Activated naive CD4-positive, alpha-beta T cell (primary cell): ENCODE measurements at places on chromosomes 3 and 15.

DNA sequence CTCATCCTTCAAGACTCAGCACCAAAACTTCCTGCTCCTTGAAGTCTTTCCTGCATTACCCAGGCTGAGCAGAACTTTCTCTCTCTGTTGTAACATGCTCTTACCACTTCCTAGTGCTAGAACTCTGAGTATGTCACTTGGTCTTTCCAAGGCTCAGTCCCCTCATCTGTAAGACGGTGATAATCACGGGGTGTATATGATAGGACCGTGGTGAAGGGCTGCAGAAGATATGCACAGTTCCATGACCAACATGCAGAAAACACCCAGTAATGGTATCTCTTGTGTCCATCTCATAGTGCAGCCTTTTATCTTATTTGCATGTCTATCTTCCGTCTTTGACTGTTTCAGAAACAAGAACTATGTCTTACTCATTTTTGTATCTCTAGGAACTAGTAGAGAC is 154.5 kb downstream of the ZNF621 start:
- DNase-seq: no peak

GRCh38 chr3:159366476-159366875 is 564.6 kb downstream of the MFSD1 start:
- no peak for DNase-seq

- DNase-seq: peak; percentile 38
Measured at GRCh38 chr3:8970971-8971589, 7.8 kb upstream of the RAD18 start.

- no peak for DNase-seq
Measured at GRCh38 chr3:138774529-138775253, 60.0 kb downstream of the PIK3CB start.

GRCh38 chr3:172065967-172066762 is 26.8 kb downstream of the FNDC3B start:
- no peak for DNase-seq

- no peak for DNase-seq
Measured at GRCh38 chr15:47502041-47502440, 215.3 kb upstream of the SEMA6D start.

- DNase-seq: no peak
Measured at GRCh38 chr3:114299421-114299820, 5.6 kb downstream of the TIGIT start.

- no peak for DNase-seq
Measured at GRCh38 chr15:68849497-68849896, 28.8 kb upstream of the ANP32A start.

DNA sequence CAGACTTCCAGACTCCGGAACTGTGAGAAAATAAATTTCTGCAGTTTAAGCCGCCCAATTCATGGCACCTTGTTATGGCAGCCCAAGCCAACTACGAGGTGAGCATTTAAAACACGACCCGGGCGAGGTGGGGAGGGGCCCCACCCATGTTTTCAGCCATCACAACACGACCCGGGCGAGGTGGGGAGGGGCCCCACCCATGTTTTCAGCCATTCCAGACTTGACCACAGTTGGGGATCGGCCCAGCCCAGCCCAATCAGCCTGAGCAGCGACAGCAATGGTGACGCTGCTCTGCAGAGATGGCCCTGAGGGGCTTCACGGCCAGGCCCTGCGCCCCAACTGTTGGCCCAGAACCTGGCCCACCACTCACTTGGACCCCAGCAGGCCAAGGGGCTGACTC is 93.1 kb downstream of the ATP10A start:
- no peak for DNase-seq

DNA sequence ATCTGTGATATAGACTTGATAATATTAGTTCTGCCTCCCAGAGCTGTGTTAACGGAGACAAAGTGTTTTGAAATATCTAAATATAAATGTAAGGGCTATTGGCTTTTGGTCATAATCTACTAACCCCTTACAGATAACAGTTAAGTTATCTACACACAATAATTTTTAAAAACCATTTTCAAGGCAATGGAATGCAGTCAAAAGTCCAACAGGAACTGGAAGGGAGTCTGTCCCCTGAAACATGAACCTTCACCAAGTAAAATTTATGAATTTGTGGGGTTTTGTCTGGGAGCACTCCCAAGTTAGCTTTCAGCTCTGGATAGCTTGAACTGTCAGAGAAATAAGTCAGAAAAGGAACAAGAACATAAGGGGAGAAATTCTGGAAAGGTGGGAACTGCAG is 312.3 kb upstream of the ICE2 start:
- no peak for DNase-seq

GRCh38 chr3:111152496-111152895 is 80.9 kb downstream of the NECTIN3 start:
- no peak for DNase-seq

DNA sequence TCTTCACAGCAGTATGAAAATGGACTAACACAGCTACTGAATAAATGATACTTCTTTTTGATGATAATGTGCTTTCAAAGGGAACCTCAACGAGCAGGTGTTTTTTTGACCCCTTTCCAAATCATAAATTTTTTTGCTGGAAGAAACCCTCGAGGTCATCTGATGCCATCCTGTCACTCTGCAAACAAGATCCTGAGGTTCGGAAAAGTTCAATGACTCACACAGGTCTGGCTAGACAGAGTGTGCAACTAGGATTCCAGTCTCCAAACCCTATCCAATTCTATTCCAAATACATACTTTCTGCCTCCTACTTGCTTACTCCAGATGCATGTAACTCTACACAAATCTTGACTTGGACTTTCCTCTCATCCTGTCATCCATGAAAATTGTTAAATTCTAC is 124.7 kb downstream of the NEDD4 start:
- DNase-seq: no peak

DNA sequence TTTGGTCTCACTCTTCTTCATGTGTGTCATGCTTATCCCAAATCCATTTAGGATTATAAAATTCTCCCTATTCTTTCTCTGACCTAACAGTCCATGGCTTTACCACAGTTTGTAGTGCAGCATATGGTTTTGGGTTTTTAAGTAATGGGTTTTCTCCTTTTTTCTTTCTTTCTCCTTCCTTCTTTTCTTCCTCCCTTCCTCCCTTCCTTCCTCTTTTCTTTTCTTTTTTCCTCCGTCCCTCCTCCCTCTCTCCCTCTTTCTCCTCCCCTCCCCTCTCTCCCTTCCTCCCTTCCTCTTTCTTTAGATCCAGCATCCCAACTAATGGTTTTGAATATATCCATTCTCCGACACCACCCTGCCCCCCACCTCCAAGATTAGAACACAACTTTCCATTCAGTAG is 118.9 kb downstream of the RBPMS2 start:
- no peak for DNase-seq

GRCh38 chr15:101239724-101240136 is 12.1 kb downstream of the CHSY1 start:
- DNase-seq: no peak

DNA sequence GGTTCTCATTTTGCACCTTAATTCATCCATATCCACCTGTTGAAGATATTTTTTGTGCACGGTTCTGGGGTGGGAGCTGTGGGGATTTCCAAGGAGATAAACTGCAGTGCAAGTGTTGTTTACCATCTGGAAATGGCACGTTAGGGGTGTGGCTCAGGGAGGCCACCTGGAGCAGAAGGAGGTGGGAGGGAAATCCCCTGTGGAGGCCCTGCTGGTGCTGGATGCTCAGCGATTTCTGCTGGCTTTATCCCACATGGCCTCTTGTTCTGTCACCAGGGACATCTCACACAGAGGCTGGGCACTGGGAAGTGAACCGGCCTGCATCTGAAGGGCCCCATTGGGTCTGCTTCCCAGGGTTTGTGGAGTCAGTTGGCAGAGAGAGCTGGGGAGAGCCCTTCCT is 24.3 kb downstream of the TRPM1 start:
- DNase-seq: no peak

- DNase-seq: no peak
Measured at GRCh38 chr15:65285291-65286068, 1.2 kb downstream of the PARP16 start.

- no peak for DNase-seq
Measured at GRCh38 chr3:32419742-32420125, 28.1 kb downstream of the CMTM7 start.

DNA sequence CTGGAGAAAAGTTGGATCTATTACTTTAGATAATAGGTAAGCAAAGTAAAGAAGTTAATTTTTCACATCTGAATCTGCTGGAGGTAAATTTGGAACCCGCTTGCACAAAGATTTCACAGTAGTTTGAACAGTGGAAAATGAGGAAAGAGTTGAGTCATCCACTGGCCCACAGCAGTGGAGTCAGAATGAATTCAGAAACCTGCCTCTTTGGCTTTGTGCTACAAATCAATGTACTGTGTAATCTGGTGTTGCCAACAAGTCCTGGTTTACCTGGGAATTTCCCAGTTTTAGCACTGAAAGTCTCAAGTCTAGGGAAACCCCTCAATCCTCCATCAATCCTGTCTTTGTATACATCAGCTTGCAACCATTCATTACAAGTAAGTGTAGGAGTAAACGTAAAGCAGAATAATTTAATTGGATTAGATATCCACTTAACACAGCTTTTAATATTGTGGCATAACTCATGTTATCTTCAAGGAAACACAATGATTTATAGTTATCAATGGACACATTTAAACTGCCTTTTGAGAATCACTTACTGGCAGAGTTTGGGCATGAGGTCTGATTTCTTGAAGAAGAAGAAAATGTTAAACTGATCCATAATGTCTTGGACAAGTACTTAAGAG is 100.6 kb downstream of the DCLK3 start:
- no peak for DNase-seq

- DNase-seq: no peak
Measured at GRCh38 chr3:133301731-133302130, 98.1 kb upstream of the BFSP2 start.

- no peak for DNase-seq
Measured at GRCh38 chr3:148433665-148434064, 264.0 kb upstream of the AGTR1 start.
